ENCODE measurements at places on chromosomes 12 and 14.

DNA sequence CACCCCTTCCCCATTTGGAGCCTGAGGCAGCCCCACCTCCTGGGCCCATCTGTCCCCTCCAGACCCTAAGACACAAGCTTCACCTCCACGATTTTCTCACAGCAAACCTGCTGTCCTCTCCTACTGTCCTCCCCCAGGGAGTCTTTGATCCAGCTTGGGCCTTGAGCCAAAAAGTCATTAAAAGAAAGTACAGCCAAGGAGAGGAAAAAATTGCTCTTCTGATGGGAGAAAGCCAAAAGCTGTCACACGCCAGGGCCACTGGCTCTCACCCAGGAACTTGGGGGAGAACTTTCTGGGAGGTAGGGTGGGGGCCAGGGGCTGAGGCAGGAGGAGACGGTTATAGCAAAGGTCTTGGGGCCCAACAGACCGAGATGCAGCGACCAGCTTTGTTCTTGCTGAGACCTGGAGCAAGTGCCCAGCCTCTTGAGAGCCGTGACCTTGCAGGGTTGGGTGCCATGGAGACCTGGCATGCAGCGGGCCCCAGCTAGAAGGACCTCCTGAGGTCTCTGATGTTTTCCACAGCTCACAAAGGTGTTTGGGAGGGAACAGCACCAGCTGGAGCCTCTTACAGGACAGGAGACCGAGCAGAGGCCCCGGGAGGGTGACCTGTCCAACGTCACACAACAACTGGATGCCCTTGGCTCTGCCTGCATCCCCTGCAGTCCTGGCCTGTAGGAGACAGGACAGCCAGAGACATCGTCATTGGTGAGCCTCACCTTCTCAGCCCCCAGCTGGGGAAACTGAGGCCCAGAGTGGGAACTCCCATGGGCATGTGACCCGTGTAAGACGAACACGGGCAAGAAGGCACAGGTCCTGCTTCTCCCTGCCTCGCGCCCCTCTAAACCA is 124.5 kb downstream of the CALM1 start:
- DNase-seq: peak; percentile 92

- no peak for DNase-seq
These were observed 45.5 kb upstream of the FAR2 start for GRCh38 chr12:29103539-29103974.

DNA sequence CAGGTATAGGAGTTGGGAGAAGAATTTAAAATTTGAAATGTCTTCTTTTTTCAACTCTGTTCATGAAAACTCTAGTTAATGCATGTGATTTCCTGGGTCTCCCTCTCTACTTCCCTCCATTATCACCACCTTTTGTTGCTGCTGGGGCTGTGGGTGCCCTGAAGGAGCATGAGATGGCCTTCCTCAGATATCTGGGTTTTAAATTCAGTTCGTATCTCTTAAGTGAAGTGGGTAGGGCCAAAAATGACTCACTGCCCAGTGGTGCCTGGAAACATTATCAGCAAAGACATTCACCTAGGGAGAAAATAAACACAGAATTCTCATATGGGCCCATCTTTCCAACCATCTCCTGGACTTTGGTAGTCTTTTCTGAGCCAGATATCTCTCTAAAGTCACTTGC is 234.9 kb upstream of the PLEKHG7 start:
- DNase-seq: no peak

DNA sequence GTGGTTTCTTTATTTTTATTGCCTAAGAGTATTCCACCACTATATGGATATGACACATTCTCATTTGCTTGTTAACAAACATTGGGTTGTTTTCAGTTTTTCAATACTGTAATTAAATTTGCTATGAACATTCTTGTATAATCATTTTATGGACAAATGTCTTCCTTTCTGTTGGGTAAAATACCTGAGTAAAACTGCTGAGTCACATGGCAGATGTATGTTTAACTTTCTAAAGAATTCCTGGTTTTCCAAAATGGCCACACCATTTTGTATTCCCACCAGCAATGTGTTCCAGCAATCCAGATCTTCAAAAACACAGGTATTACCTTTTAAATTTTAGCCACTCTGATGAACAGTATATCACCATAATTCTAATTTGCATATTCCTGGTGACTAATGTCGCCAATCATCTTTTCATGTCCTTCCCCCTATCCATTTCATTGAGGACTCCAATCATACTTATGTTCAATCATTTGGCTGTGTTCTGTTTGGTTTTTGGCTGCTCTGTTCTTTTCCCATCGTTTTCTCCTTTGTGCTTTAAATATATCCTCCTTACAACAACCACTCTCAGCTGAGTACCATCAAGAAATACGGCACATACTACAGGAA is 36.0 kb downstream of the CDK17 start:
- no peak for DNase-seq

- no peak for DNase-seq
These were observed 9.0 kb downstream of the PITPNM2 start for GRCh38 chr12:123141615-123142517.

DNA sequence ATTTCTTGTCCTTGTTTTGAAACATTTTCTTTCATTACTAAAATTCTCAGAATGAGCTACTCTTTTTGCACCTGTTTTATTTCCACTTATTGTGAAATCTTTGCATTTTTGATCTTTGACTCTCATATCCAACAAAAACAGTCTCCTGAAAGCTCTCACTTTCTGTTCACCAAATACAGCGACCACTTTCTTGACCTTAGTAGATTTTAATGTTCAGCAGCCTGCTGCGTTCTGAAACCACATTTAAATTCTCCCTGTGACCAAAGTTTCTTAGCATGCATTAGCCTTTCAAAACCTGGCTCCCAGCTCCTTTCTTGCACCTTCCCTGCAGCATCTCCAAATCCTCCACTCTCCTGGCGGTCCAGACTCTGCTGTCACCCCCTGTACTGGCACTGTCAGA is 404.4 kb upstream of the PDE3A start:
- DNase-seq: no peak

- DNase-seq: no peak
These were observed 43.8 kb downstream of the A2M start for GRCh38 chr12:9071969-9072368.

- DNase-seq: no peak
These were observed 208.2 kb downstream of the DIO2 start for GRCh38 chr14:80003138-80003537.

GRCh38 chr14:63928744-63929174 is 76.0 kb downstream of the SYNE2 start:
- DNase-seq: no peak

- no peak for DNase-seq
These were observed 6.5 kb upstream of the OTX2 start for GRCh38 chr14:56816574-56817391.

DNA sequence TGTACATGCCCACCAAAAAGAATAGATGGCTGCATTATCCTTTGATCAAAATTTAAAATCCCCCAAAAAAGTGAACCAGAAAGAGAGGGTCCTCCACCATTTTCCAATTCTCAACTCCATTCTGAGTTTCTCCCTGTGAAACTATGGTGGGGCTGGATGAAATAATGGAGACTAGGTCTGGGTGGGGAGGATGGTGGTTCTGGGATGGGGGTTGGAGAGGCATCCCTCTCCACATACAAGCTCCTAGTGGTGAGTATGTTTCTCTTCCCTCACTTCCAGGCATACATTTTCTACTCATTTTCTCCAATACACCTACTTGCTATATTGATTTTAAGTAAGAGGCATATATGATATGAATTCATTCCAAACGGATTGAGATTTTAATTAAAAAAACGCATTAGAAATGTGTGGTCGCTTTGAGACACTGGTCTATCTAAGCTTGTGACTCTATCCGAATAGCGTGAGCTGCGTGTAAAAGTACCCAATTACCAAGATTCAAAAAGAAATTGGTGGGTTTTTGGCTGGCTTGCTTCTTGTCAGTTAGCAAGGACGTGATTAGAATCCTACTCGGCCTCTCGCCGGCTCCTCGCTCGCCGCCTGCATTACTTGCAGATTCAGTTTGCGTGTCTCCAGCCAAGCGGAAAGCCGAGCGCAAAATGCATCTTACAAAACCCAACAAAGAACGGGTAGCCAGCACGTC is 3.4 kb downstream of the ASCL1 start:
- no peak for DNase-seq

- no peak for DNase-seq
These were observed 37.1 kb downstream of the ZC3H14 start for GRCh38 chr14:88599761-88600439.

DNA sequence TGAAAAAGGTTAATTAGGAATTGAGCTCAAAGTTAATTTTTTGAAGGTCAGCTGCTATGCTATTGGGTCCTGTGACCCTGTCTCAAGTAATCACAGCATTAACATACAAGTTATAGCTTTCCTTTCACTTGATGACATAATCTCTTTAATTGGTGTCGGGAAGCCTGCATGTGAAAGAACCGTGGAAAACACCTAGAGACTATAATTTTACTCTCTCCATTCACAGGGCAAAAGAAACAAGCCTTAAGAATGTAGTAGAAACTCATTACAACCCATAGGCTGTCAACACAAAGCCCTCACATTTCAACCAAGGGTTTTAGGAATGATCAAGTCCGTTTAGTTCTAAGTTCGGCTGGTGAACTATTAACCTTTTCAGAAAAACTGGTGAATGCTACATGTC is 104.4 kb downstream of the PPM1A start:
- no peak for DNase-seq

- no peak for DNase-seq
These were observed 28.3 kb upstream of the DIO2 start for GRCh38 chr14:80239631-80240030.

DNA sequence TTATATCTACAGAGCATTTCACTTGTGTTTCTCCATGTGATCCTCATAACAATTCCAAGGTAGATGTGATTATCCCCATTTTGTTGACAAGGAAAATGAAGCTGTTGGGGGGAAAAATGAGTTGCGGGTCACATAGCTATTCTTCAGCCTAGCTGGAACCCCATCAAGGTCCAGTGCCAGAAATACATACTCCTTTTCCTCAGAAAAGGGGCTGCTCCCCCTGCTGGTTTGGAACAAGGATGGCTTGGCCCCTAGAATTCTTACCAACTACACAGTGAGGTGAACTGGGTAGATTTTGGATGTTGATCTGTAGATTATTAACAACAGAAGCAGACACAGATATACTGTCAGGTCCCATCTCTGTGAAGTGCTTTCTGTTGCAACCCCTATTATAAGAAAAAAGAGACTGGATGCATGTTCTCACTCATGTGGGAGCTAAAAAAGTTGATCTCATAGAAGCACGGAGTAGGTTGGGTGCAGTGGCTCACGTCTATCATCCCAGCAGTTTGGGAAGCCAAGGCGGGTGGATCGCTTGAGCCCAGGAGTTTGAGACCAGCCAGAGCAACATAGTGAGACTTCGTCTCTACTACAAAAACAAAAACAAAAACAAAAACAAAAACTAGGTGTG is 8.9 kb downstream of the IKZF4 start:
- peak; percentile 53 for DNase-seq

DNA sequence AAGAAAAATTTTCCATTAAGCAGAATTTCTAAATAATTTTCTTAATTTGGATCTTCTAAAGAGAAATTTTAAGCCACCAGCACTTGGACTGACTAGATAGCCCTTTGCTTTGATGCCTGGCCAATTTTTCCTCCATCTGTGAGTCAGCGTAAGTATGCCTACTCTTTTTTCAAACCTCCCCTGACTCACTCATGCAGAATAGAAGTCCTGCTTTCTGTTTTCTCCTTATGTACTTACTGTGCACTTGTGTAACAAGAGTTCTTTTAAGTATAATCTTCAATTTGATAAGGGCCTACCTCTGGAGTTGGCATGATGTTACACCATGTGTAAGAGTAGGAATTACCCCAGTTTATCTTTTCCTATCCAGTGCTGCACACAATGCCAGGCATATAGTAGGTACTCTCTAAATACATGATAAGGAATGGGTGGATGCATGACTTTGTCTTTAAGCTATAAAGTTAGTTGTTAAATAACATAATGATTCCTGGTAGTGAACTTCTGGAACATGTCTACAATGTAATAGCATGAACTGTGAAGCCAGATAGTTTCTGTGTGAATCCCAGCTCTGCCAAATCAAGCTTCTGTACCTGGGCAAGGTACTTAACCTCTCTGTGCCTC is 329.6 kb downstream of the TMTC2 start:
- no peak for DNase-seq

DNA sequence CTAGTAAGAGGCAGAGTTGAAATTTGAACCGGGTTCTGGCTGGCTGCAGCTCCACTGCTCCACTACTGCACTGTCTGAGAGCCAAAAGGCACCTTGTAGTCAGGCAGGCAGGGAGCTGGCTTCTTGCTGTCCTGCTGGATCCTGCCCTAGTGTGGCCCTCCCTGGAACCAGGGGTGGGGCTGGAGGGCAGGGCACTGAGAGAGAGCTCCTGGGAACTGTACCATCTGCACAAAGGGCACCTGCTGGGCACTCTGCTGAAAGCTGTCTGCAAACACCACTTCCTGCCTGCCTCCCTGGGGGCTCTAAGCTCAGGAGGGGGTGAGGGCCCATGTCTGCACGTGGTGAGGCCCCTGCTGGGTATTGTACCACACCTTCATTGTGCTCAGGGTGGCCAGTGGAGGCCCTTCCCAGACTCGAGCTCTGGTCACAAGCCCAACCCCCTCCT is 19.0 kb upstream of the TCL1B start:
- DNase-seq: no peak

DNA sequence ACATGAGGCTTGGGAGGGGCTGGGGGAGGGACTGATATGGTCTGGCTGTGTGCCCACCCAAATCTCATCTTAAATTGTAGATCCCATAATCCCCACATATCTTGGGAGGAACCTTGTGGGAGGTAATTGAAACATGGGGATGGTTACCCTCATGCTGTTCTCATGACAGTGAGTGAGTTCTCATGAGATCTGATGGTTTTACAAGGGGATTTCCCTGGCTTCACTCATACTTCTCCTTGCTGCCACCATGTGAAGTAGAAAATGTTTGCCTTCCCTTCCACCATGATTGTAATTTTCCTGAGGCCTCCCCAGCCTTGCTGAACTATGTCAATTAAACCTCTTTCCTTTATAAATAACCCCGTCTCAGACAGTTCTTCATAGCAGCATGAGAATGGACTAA is 362.9 kb downstream of the PCNX1 start:
- DNase-seq: no peak

DNA sequence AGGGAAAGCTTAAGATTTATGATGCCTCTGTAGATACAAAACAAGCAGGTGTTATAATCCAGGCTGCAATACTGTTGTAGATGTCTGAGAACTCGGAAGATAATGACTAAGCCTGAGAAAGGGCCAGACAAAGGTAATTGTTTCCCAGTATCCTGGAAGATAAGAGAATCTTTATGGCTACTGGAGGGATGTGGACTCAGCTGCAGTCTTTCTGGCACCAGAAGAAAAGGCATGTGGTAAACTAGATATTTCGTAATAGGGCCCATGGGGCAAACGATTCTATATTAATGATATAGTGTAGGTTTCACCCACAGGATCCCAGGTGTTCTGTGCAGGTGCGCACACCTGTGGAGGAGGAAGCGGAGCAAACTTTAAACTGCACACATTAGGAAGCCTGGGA is 9.2 kb upstream of the APOLD1 start:
- no peak for DNase-seq
